ENCODE measurements at places on chromosomes 2 and 18. TPM values are rescaled to one million over a fixed set of nuclear protein-coding genes. Genes with fewer than 3 reads are reported as not detected.
A peak's percentile ranks its signal among the peaks of the same experiment; 100 is the strongest.

DNA sequence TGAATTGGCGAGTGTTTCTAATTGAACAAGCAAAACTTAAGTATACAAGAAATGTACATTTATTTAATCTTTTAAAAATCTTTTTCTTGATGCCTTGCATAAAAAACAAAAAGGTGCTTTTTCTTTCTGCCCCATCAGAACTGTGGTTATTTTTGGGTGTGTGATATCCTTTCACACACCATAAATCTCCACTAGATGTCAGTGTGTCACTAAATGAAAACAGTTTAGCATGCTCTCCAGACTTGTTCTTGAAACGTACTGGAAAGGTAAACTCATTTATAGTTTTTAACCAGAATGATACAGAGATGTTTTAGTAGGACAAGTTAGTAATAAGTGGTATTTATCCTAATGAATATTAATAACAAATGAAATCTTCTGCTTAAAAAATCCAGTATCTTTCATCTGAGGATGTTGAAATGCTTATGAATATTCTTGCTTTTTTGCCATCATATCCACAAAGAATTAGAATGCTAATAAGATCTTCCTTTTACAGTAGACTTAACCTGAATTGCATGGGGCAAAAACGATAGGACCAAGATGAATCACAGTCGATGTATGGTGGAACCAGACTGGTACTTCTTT, 96.8 kb downstream of the UBE2E3 start:
- DNase-seq = no peak

GRCh38 chr18:32431753-32432152, 38.9 kb downstream of the GAREM1 start:
- DNase-seq = no peak

DNA sequence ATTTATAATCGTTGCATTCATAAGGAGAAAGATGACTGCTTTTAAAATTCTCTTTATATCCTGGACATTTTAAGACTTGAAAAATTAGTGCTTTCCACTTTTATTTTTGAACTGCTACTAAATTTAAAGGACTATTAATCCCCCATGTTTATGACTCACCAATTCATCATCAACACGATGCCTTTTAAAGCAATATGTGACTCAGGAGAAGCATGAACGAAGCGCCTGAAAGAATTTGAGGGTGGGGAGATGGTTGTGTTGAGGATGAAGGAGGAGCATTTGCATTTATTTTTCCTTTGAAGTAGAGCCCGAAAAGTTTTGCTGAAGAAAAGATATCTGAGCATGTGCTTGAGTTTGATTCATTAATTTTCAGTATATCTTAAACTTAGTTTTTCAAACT, 192.2 kb upstream of the LRRTM1 start:
- peak; percentile 66 for DNase-seq

GRCh38 chr2:9398881-9399780, 24.2 kb downstream of the ITGB1BP1 start:
- DNase-seq = no peak

GRCh38 chr2:221924576-221924975, 352.5 kb upstream of the EPHA4 start:
- no peak for DNase-seq

DNA sequence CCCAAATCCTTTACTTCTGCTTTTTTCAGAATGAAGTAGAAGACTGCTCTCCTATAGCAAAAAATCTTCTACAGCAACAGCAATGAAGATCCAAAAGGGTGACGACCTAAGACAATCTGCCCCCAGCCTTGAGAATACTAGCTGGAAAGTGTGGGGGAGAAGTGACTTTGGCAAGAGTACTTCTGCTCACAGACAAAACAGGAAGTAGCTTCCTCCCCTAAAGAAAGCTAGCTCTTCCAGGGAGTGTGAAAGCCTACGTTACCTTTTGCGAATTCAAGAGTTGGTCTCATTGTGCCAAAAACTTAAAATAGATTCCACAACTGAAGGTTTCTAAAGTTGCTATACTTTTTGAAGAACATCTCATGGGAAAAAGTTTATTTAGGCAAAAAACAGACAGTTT, 1069.2 kb upstream of the CHAC2 start:
- no peak for DNase-seq

DNA sequence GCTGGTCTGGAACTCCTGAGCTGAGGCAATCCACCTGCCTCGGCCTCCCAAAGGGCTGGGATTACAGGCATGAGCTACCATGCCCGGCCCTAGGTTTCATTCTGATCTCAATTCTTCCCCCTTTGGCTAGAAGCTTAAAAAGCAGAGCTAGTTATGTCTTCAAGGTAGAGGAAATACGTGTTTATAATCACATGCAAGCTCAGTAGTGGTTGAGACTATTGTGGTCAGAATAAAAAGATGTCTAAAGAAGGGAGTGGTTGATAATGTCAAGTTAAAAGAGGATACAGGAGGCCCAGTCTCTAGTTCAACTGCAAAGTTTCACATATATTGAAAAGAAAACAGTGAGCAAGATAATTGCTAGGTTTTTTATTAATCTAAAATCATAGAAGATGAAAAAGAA, 807.8 kb upstream of the ACVR2A start:
- no peak for DNase-seq

DNA sequence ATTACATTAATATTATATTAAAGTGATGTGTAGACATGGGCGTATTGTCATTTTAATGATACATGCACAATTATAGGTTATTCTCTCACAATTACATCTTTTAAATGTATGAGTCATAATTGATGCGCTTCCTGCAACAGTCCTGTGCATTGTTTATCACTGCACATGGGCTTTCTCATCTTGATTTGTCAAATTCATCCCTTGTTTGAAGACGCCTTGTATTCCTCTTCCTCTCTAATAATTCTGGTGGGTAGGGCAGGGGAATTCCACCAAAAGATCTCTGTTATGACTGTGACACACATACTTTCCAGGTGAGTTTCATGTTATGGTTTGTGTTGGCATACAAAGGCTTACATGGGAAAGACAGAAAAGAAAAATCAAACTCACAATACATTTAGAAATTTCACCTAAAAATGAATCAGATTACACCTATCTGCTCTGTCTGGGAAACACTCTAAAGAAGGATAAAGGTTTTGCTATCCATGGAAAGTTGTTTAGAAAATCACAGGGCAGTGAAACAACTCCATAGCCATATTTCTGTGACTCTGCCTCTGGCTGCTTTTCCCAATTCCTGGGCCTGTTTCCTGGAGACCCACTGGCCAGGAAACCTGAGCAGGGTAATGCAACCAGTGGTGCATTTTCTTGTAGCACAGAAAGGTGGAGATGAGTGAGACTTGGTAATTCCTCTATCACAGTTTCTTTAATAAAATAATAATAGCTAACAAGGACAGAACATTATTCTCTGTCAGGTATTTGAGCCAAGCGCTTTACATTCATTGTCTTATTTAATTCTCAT, 13.2 kb downstream of the SLC9A2 start:
- DNase-seq = no peak

FER1L5 gene
- not detected for total RNA-seq

PTPRN gene
- total RNA-seq = 3.8 TPM

UGT1A4 gene
- total RNA-seq = not detected
